ENCODE measurements at places on chromosomes 6 and 20.

DNA sequence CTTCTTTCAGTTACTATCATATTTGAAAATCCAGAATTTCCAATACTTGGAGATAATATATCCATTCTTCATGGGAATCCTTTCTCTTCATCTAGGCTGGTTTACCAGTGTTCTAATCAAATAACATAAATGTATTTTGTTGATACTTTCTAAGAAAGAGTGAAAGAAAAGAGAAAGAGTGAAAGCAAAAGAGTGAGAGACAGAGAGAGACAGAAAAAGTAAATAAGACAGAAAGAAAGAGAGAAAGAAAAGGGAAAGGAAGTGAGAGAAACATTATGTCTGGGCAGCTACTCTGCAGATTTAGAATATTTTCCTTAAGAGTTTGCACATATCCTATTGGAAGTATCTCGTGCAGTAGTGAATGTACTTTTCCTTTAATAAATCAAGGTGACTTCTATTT lies 781.0 kb upstream of the GJE1 start:
- DNase-seq = no peak

DNA sequence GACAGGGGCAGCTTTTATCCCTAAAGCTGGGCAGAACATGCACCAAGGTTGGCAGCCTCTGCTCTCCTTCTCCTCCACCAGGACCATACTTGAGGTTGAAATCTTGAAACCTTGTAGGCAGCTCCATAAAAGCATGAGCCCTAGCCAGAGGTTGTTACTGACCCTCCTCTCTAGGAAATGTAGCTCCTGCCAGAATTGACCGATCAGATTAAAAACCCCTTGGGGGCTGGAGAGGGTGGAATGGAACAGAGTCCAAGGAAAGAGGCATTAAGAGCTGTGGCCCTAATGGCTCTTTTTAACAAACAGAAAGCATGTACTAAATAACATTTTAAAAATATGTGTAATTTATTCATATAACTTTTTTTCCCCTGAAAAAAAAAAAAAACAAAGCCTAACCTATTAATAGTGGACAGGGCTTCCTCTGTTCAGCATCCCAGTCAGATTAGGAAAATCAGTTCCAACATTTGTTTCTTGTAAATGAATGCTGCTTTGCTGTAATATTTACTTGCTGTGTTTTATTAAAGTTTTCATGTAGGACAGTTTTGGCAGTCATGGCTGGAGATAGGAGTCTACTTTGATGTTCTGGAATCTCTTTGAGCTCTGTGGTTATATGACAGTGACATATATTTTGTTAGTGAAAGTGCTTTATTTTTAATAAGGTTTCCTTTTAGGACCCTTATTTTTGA lies 41.3 kb downstream of the MTHFD1L start:
- DNase-seq = no peak

DNA sequence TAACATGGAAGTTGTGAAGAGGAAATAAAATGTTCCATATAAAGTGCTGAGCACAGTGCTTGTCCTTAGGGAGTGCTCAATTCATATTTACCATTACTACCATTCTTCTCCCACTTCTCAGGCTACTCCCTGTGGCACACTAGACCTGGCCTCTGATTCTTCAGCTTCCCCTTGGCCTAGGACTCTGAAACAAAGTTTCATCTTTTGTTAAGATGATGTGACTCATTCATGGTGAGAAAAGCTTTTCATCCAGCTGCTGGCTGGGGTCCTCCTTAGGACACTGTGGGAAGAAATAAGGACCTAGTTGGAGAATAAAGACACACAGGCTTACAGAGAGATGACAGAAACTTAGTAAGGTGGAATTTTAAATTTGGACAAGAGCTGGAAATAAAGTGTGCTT lies 314.8 kb downstream of the CDC5L start:
- no peak for DNase-seq

DNA sequence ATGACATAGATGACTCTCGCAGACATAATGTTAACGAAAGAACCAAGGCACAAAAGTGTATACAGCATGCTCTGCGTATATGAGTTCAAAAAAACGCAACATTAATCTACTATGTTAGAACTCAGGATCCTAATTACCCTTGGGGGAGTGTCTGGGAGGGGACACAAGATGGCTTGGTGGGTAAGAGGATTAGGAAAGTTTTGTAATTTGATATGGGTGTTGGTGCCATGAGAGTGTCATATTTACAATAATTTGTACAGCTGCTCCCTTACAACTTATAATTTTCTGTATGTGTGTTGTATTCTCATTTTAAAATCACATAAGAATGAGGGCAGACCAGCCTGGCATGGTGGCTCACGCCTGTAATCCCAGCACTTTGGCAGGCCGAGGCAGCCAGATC lies 38.6 kb downstream of the TFEB start:
- DNase-seq = no peak

DNA sequence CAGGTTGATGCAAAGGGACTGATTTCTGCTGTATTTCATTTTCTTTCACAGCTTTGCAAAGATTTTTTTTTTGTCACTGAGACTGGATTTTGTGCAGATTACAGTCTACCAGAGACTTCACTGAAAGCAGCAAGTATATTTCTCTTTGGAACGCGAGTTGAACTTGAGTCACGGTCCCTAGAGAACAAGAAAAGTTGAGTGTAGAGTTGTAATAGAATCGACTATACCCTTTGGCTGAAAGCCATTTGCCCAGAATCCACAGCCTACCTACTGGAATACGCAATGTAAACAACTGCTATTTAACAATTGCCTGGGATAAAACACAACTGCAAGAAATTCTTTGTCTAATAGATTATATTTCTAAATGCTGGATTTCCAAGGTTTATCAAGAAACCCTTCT lies 520.6 kb downstream of the HDGFL1 start:
- no peak for DNase-seq

- DNase-seq = no peak
These were observed 215.8 kb downstream of the EYA4 start for GRCh38 chr6:133456944-133457343.

- DNase-seq = no peak
These were observed 17.2 kb downstream of the CTNNBL1 start for GRCh38 chr20:37711001-37711400.

- no peak for DNase-seq
These were observed 91.3 kb downstream of the VEGFA start for GRCh38 chr6:43861212-43861894.
